ENCODE measurements at places on chromosomes 12 and 14. TPM values are rescaled to one million over a fixed set of nuclear protein-coding genes. Genes with fewer than 3 reads are reported as not detected.

GRCh38 chr12:93706824-93707223, 29.6 kb downstream of the CRADD start:
- DNase-seq: no peak

DNA sequence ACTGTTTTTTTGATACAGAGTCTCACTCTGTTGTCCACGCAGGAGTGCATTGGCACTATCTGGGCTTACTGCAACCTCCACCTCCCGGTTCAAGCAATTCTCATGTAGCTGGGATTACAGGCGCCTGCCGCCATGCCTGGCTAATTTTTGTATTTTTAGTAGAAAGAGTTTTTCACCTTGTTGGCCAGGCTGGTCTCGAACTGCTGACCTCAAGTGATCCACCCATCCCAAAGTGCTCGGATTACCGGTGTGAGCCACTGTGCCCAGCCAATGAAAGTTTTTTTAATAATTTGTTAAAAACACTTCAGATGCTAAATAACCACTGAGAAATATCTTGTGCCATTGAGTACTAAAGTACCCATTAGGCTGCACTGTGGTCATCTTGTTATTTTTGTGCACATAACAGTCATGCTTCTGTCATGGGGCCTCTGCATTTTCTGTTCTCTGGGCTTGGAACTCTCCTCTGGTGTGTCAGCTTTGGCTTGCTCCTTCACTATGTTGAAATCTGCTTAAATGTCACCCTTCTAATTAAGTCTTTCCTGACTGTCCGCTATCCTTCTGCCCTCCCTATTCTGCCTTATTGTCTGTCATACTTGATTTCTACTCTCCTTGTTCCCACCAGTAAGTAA, 105.1 kb downstream of the KTN1 start:
- no peak for DNase-seq

- DNase-seq: no peak
Measured at GRCh38 chr12:76266797-76267196, 81.4 kb downstream of the BBS10 start.

DNA sequence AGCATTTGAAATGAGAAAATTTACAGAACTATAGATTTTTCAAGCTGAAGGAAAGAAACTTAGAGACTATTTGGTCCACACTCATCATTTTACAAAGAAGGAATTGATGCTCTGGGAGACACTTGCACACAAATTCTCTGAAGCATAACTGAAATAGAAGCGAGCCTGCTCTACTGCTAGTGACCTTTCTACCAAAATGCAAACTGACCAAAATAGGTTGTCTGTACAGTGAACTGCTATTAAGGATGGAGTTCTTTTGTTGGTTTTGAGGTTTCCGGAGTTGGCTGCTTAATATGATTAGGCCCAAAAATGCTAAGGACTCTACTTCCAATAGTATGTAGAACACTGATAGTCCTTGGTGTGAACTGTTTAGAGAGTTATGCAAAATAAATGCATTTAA, 194.9 kb downstream of the PPFIA2 start:
- DNase-seq: no peak

DNA sequence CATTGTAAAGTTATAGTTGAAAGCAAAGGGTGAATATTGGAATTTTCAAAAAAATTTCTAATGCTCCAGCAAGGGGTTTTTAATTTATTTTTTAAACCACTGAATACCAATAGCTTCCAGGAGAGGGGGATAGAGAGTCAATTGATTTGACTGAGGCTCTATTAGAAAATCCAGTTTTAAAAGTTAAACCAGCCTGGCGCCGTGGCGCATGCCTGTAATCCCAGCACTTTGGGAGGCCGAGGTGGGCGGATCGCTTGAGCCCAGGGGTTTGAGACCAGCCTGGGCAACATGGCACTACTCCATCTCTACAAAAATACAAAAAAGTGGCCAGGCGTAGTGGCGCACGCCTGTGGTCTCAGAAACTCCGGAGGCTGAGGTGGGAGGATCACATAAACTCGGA, 150.1 kb downstream of the SLC38A4 start:
- DNase-seq: no peak

- DNase-seq: no peak
Measured at GRCh38 chr14:102586420-102587104, 5.9 kb upstream of the RCOR1 start.

DNA sequence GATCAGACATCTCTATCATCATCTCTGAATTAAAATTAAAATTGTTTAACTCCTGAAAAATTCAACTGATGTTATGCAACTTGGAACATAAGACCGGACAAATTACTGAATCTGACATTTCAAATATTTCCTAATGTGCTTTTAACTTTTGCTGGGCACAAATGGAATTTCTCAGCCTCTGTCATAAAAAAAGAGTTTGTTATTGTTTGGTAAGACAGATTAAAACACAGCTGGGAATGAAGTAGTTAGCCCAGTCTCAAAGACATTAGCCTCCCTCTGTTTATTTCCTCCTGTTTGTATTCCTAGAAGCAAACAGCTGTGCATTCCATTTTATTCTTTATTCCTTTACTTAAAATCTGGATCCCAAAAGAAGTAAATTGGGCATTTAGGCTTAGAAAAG, 29.4 kb downstream of the PLEKHA5 start:
- DNase-seq: no peak

DNA sequence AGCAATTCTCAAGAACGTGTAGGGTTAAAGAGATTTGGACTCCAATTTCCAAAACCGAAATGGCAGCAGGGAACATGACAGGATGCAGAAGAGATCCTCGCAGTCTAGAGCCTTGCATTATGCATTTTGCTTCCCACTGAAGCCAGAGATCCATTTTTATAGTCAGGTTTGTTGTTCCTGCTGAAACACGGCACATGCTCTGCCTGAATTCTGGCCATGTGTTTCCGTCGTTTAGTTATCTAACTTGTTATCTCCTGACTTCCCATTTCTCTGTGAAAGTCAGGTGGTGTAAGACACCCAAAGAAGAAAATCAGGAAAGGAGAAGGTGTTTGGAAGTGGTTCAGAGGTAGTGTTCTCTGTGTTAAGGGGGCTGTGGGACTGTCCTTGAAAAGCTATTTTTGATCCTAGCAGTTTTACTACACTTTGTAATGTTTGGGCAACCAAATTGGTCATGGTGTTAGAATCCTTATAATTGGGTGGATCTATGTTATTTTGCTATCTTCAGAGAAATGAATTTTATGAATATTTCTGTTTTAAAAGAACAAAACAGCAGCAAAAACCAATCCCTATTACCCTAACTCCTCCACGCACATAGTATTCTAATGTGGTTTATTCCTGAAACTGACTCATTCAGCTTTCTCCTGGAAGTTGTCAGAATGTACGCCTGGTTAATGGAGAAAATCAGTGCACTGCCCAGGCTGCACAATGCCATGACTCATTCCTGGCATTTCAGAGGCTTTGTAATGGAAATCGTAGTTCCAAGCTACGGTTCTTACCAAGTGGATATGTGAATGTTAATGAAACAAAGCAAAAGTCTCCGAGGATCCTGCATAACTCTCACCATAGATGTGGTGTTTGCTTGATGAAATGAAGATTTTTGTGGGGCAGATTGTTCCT, 110.1 kb downstream of the SAMD4A start:
- DNase-seq: no peak

GRCh38 chr12:95859344-95859816, 628 bp downstream of the SNRPF start:
- no peak for DNase-seq

DNA sequence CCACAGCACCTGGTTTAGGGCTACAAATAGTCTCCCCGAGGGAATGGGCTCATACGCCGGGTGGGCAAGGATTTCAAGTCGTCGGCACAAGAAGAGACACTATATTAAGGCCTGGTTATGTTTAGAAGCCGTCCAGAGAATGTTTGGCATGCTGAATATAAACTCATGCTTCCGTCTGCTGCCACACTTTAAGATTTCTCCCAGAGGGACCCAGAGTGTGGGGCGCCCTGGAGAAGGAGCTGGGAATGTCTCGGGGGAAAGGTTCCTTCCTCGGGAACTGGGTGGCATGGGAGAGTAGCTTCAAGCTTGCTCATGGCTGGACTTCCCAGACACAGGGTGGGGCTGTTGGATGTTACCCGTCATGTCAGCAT, 295.7 kb downstream of the CACNA1C start:
- no peak for DNase-seq

Gene GALNT16
- total RNA-seq: not detected

Gene NELL2
- total RNA-seq: 60.2 TPM

Gene SLC17A8
- total RNA-seq: not detected

Gene NOVA1
- total RNA-seq: 0.28 TPM
